ENCODE measurements at places on chromosomes 3 and 15.

- DNase-seq = no peak
These were observed 14.1 kb upstream of the ANXA2 start for GRCh38 chr15:60411774-60412425.

- no peak for DNase-seq
These were observed 98.6 kb downstream of the MYRIP start for GRCh38 chr3:39907981-39908380.

DNA sequence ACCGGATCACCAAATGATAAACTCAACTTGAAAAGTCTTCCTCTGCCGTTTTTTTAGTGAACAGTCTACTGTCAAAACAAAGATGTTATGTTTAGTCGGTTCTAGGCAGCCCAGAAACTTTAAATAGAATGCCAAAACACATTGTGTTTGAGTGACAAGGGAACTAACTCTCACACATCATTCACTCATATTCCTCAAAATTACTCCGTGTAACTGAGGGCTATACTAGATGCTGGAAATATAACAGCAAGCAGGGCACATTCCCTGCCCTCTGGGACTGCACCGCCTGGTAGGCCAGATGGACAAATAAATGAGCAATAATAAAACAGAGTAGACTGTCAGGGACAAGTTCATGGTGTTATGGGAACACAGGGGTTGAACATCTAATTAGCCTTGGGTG is 251.4 kb downstream of the MAGI1 start:
- DNase-seq = no peak

GRCh38 chr15:25418202-25418601 is 20.6 kb downstream of the UBE3A start:
- no peak for DNase-seq

DNA sequence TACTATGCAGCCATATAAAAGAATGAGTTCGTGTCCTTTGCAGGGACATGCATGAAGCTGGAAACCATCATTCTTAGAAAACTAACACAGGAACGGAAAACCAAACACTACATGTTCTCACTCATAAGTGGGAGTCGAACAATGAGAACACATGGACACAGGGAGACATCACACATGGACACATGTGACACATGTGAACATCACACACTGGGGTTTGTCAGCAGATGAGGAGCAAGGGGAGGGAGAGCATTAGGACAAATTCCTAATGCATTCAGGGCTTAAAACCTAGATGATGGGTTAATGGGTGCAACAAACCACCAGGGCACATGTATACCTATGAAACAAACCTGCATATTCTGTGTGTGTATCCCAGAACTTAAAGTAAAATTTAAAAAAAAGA is 408.0 kb downstream of the EPHB1 start:
- DNase-seq = no peak

DNA sequence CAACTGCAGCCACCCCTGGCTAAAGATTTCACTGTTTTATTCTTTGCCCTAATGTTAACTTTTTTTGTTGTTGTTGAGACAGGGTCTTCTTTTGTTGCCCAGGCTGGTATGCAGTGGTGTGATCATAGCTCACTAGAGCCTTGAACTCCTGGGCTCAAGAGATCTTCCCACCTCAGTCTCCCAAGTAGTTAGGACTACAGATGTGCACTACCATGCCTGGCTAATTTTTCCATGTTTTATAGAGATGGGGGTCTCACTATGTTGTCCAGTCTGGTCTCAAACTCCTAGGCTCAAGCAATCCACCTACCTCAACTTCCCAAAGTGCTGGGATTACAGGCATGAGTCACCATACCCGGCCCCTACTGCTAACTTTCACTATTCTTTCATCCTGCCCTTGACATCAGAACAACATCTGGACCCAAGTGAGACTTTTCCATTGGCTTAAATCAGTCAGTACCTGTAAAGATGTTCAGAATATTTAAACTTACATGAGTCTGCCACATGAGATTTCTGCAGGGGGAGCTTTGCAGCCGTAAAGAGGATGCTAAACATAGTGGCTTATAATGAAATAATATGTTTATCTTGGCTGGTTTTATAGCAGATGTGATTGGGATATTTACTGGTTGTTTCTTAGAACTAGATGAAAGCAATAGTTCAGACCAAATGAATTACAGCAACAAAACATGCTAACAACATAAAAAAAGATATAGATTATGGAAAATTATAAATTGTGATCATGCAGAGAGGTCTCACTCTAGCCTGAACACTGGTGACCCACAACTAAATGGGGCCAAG is 73.6 kb downstream of the HMG20A start:
- no peak for DNase-seq

- DNase-seq = no peak
These were observed 11.2 kb downstream of the SH3GL3 start for GRCh38 chr15:83458381-83458780.

DNA sequence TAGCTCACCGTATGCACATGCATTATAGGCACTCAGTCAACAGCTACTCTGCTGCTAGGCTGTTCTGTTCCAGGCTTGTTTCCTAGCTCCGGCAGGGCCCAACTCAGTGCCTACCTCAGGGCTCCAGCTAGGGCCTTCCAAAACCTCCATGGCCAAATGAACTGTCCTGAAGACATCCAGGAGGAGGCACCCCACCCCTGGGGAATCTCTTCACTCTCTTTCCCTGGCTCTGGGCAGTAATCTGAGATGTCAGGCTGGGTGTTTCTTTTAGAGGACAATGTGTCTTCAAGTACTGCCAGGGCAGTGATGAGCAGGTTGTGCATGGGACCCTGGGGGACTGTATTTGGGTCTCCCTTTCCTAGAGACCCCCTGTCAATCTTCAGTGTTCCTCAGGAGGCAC is 38.3 kb upstream of the TPM1 start:
- DNase-seq = no peak

DNA sequence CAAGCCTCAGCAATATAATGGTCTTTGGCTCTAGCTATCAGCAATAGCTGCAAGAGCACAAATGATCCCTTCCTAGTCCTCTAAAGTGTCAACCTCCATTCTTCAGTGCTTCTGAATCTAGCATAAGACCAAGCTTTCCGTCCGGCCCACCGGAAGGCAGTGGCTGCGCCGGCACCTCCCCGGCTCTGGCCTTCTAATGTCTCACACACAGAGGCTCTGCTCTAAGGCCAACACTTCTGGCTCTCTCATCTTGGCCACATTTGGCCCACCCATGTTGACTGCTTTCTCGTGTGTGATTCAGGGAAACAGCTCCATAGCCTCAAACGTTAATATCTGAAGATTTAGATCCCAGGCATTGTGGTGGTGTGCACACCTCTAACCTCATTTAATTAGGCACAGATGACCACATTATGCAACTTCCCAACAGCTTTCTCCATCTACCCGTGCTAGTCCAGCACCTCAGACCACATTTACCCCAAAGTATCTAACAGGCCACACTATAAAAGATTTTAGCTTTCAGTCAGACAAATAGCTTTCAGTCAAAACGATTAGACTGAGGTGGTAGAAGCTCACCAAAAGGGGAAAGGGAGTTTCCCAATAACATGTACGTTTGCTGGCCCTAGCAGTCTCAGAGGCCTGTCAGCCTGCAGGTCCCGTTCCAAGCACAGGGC is 19.3 kb downstream of the SLC51A start:
- DNase-seq = no peak

DNA sequence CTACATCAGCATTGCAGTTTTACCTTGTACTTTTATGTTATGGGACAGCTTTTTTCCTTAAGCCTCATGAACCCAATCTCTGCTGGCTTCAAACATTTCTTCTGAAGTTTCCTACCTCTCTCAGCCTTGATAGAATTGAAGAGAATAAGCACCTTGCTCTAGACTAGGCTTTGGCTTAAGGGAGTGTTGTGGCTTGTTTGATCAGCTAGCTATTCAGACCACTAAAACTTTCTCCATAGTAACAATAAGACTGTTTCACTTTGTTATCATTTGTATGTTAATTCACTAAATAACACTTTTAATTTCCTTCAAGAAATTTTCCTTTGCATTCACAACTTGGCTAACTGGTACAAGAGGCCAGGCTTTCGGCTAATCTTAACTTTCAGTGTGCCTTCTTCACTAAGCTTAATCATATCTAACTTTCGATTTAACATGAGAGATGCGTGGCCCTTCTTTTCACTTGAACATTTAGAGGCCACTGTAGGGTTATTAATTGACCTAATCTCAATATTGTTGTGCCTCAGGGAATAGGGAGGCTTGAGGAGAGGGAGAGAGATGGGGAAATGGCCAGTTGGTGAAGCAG is 8.1 kb upstream of the TIGIT start:
- DNase-seq = no peak

- no peak for DNase-seq
These were observed 82.5 kb downstream of the KLF13 start for GRCh38 chr15:31409171-31409570.

GRCh38 chr15:69530991-69531664 is 78.5 kb downstream of the RPLP1 start:
- DNase-seq = no peak

GRCh38 chr3:190865419-190865818 is 2.9 kb upstream of the GMNC start:
- DNase-seq = no peak

- DNase-seq = no peak
These were observed 113.0 kb upstream of the GALNT15 start for GRCh38 chr3:16061491-16061890.

GRCh38 chr3:32237670-32238452 is 619 bp upstream of the CMTM8 start:
- no peak for DNase-seq

DNA sequence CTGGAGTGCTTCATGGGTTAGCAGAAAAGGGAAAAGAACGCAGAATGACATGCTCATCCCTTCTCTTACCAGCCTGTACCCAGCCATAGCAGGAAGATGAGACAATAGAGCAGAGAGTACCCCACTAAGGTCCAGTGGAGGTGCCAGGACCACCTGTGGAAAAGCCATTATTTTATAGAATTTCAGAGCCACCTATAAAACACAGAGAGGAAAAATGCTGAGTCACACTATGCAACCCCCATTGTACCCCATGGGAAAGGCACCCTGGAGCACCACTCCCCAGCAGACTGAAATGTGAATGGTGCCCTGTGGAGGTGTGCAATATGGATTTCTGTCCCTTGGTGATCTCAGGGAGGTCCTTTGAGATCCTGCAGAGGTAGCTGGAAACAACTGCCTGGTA is 97.2 kb downstream of the HES1 start:
- no peak for DNase-seq

DNA sequence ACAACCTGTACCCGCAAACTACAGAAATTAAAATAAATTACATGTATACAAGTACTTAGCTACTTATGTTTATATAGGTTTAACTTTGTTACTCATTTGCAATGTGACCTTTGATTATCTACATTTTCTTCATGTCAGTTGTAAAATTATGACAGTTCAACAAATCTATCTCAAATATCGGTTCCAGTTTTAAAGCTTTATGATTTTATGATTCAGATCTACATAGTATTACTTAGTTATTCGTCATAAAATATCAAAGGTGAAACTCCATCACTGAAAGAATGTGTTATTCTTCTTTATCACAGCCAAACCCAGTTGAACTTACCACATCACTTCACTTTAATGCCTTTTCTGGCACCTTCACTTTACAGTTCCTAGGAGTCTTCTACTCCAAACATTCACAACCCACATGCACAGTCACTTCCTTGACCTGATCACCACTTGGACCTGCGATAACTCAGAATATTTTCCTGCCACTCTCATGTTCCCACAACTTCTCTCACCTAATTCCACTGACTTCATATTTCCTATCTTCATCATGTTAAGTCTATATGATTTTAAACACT is 47.2 kb downstream of the SLITRK3 start:
- DNase-seq = no peak

GRCh38 chr3:52777959-52778805 is 783 bp downstream of the ITIH1 start:
- DNase-seq = no peak

DNA sequence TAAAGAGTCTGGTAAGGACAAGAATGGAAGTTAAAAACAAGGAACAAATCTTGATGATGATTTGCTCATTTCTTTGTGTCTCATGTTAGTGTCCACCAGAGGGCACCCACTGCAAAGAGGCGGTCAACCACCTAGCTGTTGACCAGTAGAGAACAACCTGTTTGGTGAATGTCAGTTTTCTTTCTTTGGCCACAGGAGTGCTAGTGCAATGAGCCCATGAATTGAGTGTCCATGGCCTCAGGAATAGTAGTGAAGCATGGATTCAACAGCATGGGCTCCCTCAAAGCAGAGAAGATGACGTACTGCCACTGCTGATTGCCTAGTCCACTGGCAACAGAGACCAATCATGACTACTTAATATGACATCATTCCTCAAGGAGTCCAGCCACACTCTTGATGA is 10.7 kb upstream of the CNTN6 start:
- DNase-seq = no peak

GRCh38 chr3:190120269-190121060 is at the start of gene P3H2:
P3H2 (minus strand) TSS chr3:190120897; CDS start chr3:190120731, 166 bp downstream.
- peak; percentile 22 for DNase-seq

DNA sequence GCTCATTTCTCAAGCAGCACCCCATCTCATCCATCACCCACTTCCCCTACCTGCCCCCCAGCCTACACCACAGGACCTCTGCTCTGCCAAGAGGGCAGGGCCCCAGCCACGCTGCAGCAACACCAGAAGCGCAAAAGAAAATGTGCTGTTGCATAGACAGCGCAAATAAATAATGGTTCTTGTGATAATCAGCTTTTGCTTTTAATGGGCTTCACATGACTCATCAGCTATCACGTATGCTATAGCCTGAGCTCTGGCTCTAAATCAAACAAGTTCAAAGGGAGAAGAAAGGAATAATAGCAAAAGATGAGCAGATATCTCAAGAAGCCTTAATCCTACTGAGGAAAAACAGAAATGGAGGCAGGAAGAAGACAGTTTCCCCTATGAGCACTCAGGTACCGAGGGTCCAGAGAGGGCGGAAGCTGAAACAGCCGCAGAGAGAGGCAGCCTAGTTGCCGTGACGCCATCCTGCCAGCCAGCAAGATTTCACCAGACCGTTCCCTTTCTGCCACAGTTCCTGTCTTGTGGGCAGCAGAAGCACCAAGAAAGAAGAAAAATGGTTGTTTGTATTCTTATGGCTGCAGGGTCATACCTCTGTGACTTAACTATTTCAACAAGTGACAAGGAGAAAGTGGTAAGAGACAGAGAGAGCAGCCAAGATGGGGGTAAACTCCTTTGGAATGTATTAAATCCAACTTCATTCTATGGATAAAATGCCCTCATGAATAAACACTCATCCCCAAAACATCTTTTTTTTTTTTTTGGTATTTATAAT is 22.0 kb downstream of the RAB27A start:
- no peak for DNase-seq

All from cortex of kidney (tissue), 1 donor.